RPMI8226 (cell line): ENCODE measurements at places on chromosomes 2 and 18.

DNA sequence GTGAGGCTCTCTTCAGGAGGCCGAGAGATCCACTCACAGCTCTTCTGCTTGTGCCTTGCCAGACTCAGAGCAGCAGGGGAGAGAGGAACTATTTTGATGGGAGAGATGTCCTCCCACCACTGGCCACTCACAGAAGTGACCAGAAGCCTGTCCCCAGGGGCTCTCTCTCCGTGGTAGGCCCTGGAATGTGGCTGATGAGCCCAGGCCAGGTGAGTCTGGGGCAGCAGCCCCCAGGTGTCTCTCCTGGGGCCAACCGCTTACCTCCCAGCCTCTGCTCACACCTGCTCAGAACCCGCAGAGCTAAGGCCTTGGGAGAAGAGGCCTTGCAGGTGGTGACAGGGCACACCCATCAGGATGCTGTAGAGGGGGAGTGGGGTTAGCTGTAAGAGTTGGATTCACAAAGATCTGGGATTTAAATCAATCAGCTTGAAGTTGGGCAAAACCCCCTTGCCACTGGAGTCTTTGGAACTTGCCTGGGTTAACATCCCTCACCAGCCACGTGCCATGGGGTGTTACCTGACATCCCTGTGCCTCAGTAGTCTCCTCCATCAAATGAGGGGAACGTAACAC, 29.1 kb upstream of the ASB18 start:
- no peak for DNase-seq

DNA sequence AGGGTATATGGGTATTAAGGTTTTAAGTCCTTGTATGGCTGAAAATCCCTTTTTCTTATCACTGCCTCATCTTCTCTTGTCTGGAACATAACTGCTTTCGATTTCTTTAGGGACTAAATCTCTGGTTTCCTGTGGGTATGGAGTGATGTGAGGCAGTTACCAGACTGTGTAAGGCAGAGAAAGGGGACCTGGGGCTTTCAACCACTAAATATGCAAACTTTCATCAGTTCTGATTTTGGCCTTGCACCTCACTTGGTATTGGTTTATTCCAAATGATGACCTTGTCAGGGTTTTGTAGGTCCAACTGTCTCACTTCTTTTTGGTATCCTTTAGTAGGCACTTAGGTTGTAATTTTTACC, 9.3 kb downstream of the MAP4K4 start:
- no peak for DNase-seq

DNA sequence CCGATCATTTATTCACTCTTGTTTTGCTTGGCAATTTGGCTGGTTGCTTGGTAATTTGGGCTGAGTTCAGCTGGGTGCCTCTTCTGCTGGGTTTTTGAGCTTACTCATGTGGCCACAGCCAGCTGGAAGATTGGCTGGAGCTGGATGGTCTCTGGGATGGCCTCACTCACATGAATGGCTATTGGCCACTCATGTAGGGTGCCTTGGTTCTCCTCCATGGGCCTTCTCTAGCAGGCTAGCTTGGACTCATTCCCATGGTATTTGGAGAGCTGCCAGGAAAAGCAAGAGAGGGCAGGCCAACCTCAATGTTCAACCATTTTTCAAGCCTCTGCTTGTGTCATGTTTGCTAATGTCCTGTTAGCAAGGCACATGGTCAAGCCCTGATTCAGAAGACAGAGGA, 16.9 kb downstream of the ZAP70 start:
- DNase-seq, result no peak

GRCh38 chr18:36942264-36942663, 113.3 kb downstream of the KIAA1328 start:
- peak; percentile 23 for DNase-seq

- no peak for DNase-seq
Observed at GRCh38 chr2:76157531-76157930, 446.8 kb upstream of the GCFC2 start.

DNA sequence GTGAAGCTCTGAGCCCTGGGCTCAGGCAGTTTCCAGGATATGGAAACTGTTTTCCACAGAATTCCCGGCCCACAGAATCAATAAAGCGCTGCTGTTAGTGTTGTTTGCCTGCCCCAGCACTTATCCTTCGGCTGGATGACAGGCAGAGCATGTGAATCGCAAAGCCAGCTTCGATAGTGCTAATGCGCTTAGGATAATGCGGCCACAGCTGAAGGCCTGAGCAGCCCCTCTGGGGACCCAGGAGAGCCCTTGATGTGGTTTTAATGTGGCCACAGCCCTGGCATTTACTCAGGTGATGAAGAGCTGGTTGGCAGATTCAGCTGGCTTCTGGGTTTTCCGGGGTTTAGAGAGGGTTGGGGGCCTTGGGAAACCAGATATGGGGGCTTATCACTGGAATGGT, 23.7 kb downstream of the PCARE start:
- no peak for DNase-seq

GRCh38 chr2:33272001-33272400, 204.4 kb upstream of the RASGRP3 start:
- DNase-seq, result peak; percentile 31

DNA sequence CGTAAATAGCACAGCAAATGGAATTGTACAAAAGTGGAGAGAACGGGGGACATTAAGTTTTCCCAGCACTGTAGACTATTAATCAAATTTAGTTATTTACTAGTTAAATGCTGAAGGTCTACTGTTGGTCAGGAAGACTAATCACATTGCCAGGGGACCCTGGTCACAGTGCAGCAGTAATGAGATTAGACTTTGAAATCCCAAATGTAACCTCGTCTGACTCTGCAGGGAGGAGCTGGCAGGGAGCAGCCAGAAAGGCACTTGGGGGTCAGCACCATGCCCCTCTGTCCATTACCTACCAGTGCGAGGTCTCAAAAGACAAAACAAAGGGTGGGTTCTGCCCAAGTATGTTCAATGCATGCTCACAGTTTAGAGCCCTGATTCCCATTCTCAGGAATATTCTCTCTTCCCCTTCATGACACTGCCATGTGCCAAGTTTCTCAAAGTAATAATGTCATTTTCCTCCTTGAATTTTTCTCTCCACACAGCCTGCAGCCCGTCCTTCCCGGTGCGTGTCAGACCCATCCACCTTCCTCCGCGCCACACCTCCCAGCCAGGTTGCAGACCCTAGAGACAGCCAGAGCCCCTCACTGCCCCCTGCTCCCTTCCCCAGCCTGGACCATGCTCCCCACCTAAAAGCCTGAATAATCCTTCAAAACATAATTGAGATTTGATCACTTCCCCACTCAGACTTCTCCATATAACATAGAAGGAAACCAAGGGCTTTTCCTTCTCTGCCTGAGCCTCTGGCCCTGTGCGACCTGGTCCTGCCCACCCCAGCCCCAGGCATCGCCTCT, 52.5 kb downstream of the TMEM18 start:
- DNase-seq, result no peak

DNA sequence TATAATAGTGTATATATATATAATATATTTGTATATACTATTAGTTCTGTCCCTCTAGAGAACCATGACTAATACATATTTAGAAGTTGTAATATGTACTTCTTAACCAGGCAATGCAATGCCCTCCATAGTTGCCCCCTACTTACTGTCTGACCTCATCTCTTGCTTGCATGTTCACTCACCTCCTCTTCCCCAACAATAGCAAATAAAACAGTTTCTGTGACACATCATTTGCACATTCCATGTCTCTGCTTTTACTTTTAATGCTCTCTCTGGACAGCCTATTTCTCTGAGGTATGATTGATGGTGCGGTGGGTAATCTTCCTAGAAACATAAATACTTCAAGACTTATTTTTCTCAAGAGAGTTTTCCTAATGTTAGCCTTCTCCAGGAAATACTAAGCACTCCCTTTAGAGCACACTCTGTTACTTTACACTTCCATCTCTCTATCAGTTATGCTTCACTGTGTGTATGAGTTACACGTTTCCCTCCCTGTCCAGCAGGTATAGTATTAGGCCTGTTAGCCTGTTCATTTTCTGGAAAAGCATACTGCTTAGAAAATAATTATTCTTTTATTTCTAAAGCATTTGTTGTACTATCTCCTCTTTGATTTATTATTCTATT, 295.6 kb upstream of the LRATD1 start:
- DNase-seq, result no peak

GRCh38 chr2:218086478-218086877, 17.4 kb downstream of the RUFY4 start:
- DNase-seq, result no peak

- DNase-seq, result no peak
Observed at GRCh38 chr2:191625016-191625415, 52.9 kb upstream of the NABP1 start.

DNA sequence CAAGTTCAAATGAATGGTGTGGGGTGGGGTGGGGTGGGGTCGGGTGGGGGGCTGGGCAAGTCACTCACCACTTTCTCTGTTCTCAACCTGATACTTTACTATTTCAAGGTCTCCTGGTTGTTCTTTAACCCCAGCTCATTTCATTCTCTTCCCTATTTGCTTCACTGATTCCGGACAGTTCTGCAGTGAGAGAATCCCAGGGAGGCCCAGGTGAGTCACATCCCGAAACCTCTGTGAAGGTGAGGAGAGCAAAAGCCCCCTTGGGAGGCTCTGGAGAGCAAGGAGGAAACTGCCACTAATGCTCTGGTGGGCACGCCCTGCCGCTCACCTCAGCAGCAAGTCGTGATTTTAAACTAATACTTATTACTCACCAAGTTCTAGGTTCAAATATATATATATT, 8.9 kb downstream of the EDAR start:
- no peak for DNase-seq

DNA sequence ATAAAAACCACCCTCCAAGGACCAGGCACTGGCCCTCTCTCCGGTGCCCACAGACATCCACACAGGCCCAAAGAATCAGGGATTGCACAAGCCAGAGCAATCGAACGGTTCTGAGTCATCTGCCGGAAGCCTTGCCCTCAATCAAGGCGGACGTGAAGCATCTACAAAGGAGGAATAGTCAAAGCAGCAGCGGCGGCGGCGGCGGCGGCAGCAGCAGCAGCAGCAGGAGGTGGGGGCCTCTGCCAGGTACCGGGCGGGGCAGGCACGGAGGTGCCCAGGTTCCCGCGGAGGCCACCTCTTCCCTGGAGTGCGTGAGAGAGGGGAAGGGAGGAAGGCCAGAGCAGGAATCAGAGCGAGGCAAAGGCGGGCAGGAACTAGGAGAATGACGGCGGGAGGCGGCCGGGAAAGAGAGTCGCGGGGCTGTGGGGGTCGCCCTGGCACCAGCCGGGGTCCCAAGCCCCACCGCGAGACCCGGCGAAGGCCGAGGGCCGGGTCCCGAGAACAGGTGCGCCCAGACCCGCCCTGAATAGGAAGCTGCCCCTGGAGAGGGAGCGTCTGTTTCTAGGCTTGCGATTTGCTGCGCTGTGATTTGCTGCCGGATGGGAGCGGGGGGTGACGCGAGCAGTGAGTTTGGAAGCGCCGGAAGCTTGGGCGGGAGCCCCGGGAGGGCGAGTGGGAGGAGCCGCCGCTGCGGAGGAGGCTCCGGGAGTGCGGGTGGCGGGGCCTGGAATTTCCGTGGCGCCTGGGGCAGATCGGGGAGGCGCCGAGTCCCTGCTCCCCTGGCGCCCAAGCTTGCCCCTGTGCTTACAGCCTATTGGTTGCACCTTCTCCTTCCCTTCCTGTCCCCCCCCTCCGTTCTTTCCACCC, at the start of gene SERPINB8:
Gene SERPINB8 (plus strand): TSS at position 140 of the 867 bp plus-strand sequence. CDS start 8,228 bp downstream, outside the sequence.
- DNase-seq, result peak; percentile 85

GRCh38 chr2:136319237-136319636, 201.3 kb upstream of the CXCR4 start:
- no peak for DNase-seq

- DNase-seq, result no peak
Observed at GRCh38 chr2:69985688-69986087, 24.3 kb upstream of the ASPRV1 start.

DNA sequence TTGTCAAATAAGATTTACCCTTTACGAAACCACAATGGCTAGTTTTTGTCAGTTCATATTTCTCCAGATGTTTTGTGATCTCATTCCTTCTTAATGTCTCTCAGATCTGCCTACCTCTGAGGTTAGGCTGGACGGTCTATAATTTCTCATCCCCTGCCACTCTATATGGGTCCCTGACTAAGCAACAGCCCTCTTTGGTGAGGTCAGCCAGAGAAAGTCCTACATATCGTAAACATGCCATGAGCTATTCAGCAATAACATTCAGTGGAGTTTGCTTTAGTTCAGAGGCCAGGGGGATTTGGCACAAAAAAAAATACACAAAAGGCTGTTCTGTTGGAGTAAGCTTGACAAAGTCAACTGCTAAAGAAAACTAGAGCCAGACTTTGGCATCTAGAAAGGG, 192.1 kb upstream of the NCKAP5 start:
- no peak for DNase-seq

- no peak for DNase-seq
Observed at GRCh38 chr18:36499938-36500337, 202.4 kb downstream of the FHOD3 start.

DNA sequence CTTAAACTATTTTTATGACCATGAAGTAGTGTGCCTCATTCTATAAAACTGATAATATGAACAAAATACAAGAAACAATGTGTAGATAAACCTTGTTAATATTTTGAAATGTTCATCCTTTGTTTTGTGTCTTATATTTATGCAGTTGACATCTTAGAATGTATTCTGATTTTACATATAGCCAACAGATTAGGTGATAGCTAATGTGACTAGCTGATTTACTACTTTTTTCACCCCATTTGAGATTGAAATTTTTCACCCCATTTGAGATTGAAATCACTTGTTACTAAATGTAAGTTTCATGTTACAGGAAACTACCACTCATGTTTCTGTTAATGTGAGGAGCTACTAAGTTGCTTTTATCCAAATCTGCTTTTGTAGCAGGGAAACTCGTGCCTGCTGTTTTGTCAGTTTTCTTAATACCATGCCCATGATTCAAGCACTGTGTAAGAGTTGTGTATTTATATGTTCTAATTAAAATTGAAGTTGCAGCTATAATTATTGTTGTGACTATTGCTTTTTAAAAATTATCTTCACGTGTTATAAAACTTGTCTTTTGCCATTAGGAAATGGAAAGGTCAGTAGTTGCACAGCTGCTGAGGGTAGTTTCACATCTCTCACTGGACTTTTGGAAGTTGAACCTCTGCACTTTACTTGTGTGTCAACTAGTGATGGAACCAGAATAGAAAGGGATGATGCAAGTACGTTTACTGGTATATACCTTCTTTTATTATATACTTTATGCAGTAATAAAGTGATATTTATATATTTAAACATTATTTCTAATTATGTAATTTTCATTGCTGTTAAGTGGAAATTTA, 96.6 kb downstream of the BIRC6 start:
- no peak for DNase-seq

DNA sequence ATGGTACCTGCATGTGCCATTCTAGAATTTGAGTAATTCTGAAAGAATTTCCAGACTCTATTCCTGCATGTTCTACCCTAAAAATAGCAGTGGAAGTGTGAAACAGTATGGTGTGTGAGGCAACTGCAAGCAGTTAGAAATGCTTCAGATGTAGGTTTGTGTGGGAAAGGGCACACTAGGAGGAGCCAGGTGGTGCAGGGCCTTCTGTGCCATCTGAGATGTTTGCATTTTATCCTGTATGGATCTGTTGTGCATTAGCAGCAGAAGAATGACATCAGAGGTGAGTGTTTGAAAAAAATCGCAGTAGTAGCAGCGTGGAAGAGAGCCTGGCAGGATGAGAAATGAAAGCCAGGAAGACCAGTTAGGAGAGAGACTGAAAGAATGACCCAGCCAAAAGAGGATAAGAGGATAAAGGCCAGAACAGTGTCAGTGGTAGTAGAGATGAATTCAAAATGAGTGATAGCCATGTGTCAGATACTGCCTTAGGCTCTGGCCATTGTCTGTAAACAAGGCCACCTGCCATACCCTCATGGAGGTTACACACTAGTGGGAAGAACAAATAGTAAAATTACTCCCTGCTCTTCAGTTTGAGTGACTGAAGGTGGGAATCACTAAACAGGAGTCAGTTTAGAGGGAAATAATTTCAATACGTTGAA, 142.2 kb downstream of the PKP4 start:
- DNase-seq, result no peak
